ENCODE measurements at places on chromosomes 3 and 15.

DNA sequence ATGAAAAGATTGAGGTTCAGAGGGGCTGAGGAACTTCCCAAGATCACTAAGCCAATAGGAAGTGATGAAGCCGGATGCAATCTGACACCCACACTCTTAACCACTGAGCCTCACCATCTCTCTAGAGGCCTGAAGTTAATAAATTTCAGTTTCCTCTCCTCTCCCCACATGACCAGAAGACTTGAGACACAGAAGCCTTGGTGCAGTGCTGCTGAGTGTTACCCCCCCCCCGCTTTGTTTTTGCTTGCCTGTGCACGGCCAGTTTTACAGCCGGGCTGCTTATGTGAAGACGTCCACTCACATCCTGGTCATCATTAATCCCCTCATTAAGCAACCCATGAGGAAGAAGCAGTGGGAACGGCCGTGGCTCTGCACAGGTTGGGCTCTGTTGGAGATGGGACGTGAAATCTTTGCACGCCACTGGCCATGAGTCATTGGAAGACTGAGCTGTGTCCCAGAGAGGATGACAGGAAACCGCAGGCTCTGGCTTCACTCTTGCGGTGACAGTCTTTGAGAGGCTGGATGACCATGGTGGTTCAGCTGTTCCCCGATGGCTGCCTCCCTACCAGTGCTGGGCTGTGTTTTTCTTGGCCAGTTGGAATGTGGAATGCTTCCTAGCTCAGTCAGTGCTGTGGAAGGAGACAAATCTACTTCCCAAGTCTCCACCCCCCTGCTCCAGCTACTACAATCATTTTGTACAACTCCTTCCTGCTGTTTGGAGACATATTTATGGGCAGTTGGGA is 232.6 kb upstream of the LRTM1 start:
- DNase-seq, result no peak

GRCh38 chr3:82050382-82050781 is 288.9 kb upstream of the GBE1 start:
- no peak for DNase-seq

DNA sequence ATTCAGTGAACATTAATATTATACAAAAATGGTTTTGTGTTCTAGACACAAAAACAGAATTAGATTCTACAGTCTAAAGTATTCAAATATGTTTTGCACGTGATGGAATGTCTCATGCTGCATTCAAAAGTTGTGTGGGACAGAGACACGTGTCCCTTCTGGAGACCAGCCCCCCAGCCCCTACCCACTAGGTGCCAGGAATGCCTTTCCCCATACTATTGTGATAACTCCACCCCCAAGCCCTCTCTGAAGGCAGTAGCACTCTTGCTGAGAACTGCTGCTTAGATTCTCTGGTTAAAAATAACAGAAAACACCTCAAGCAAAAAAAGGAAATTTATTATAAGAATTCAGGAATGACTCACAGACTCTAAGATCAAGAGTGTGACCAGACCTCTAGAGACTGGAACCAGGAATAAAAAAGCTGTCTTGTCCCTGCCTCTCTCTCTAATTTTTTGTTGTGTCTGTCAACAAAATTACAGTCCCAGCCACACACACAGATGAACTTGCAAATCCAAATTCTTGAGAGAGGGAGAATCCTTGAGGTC is 57.7 kb downstream of the PXYLP1 start:
- DNase-seq, result no peak

DNA sequence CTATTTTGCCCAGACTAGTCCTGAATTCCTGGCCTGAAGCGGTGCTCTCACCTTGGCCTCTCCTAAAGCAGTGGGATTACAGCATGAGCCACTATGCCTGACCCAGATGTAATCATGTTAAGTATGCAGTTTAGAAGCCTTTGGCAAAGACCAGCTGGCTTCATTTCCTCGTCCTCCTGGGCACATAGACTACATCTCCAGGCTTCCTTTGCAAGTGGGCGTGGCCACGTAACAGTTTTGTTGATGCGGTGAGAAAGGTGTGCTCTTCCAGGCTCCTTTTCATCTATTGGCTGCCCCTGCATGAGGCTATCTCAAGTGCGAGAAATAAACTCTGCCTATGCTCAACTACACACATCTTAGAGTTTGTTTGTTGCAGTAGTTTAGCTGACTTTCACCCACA is 13.0 kb downstream of the SV2B start:
- no peak for DNase-seq

- DNase-seq, result no peak
Observed at GRCh38 chr3:37029111-37029510, 35.8 kb downstream of the MLH1 start.

DNA sequence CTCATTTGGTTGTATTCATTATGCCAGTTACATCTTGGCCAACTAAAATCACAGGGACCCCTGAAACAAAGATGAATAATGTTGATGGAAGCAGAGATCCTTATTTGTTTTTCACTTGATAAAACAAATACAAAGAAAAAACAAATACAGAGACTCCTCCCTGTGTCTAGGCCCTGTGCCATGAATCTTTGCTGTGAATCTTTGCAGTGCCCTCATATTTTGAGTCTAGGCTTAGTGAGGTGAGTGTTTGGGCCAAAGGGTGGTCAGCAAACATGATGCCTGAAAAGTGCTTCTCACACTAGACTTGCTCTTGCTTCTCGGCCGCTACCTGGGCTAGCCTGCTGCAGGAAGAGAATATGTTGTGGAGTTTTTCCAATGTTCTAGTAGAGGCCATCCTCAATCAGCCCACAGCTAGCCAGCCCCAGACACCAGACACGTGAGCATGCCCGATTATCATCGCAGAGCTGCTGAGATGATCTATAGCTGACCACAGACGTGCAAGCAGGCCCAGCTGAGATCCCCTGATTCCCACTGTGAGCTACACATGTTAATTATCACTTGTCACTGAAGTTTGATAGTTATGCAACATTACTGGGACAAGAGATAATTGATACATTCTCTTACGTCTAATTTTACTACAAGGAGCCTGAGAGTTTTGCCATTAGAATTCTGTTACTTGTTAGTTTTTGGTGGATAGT is 191.4 kb downstream of the THRB start:
- DNase-seq, result no peak

- DNase-seq, result no peak
Observed at GRCh38 chr15:52379395-52380106, 83.9 kb upstream of the MYO5C start.

DNA sequence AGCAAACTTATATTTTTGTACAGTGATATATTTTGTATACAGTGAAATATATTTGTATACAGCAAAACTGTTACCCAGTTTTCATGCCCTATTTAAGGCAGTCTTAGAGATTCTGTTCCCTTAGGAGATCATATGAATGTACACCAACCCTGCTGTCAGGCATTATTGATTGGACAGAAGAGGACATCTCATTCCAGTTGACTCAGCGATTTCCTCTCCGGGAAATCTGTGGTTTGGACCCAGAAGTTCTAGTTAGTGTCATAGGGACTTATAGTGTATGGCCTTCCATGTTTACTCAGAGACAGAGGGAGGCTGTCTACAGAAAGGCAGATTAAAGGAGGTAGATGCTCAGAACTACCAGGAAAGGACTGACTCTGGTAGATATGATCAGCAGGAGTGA is 318.8 kb upstream of the KCNMB2 start:
- no peak for DNase-seq

DNA sequence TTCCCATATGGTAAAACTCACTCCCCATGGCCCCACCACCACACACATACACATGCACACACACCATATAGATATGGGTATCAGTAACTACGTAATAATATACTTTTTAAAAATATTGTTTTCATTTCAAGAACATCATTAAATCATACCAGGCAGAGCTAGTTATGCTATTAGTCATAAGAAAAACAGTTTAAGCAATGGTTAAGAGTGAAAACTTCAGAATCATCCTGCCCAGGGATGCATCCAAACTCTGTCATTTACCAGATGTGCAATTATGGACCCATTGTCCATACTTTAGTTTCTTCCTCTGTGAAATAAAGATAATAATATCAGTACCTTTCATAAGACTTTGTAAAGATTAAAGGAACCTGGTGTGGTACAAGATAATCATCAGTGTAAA is 608.3 kb downstream of the RBMS3 start:
- no peak for DNase-seq

DNA sequence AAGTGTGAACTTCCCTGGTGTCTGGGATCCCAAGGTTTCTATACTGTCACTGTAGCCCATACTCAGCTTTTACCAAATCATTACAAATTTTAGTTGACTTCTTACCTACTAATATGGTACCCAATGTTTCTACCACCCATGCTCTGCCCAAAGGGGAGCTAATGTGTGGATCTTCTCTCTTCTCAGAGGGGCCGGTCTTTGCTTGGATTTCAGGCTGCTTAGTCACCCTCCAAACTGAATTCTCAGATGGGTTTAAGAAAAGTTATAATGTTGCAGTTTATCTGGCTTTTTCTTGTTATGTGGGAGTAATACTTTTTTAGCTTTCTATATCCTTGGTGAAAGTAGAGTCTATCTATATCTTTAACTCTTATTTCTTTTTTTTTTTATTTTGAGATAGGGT is 67.1 kb upstream of the AKAP13 start:
- DNase-seq, result no peak

DNA sequence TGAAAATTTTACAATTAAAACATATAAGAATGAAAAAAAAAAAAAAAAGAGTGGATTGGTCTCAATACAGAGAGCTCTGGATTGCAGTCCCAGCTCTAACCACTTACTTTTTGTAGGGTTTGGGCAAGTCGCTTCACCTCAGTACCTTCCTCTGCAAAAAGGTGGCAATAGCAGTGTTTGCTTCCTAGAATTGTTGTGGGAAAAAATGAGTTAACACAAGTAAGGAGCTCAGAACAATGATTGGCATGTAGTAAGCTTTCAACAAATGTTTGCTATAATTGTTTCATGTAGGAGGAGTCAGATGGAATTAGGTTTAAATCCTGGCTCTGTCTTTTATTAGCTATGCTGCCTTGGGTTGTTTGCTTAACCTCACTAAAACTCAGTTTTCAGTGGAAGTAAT is 425.2 kb upstream of the TBL1XR1 start:
- no peak for DNase-seq

- DNase-seq, result no peak
Observed at GRCh38 chr3:18633002-18633401, 207.9 kb upstream of the SATB1 start.

GRCh38 chr15:70936326-70936725 is 43.7 kb downstream of the LRRC49 start:
- no peak for DNase-seq

DNA sequence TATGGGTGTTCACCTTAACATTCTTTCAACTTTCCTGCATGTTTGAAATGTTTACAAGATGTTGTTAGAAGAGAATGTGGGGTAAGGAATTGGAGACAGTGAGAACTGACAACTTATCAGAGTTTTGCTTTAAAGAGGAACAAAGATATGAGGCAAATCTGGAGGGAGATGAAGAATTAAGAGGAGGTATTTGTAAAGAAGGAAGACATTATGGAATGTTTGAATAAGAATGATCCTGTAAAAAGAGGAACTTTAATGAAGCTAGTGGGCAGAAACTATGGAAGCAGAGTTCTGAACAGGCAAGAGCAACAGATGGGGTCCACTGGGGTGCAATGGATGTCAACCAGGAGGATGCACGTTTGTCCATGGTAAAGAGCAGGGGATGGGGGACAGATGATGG is 27.7 kb downstream of the PLD1 start:
- no peak for DNase-seq

- DNase-seq, result no peak
Observed at GRCh38 chr3:170697908-170698307, 112.0 kb upstream of the SLC7A14 start.

- DNase-seq, result no peak
Observed at GRCh38 chr3:59820352-59820934, 770.6 kb upstream of the CFAP20DC start.

Data from activated naive CD4-positive, alpha-beta T cell (primary cell).